Posterior vena cava (tissue), 2 donors: ENCODE measurements at places on chromosomes 1 and 21.

GRCh38 chr1:61152469-61153105, 70.2 kb downstream of the NFIA start:
- DNase-seq = no peak

DNA sequence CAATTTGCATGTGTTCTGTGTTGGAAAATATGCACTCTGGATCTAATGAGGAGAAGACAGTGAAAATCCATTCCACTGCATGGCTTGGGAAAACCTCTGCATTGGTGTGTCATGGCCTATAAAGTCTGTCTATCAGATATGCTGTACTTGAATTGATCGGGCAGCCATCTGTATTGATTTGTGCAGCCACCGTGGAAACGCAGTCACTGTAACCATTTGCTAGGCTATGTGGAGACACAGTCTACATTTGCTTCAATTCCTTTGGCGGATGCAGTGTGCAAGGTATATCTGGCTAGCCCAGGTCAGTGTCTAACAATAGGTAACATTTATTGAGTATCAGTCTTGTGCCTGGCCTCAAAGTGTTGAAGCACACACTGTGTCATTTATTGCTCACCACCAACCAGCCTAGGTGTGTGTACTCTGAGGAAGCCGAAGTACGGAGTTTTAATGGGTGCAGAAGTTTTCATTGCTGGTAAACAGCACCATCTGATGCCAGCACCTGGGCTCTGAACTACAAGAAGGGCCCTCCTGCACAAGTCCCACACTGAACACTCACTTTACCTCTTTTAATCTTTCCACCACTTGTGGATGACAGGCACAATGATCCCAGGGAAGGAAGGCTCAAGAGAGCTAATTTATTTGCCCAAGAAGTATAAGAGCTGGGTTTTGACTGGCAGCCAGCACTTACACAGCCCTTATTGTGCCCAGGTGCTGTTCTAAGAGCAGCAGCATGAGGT, 83.4 kb downstream of the DAB1 start:
- no peak for DNase-seq

DNA sequence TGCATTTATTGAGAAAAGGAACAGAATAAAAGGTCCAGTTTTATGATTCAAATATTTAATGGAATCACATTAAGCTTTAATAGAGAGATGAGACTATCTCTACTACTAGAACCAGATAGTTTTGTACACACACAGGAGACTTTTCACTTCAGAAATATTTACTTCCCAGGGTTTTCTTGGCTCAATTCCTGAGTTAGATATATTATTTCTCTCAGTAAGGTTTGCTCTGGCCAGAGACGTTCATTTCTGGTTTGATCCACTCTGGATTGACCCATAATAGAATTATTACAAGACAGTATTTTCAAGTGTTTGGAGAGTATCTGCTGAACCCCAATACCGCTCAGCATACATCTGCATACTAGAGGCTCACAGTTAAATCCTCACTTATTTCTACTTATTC, 1.3 kb upstream of the RCOR3 start:
- no peak for DNase-seq

DNA sequence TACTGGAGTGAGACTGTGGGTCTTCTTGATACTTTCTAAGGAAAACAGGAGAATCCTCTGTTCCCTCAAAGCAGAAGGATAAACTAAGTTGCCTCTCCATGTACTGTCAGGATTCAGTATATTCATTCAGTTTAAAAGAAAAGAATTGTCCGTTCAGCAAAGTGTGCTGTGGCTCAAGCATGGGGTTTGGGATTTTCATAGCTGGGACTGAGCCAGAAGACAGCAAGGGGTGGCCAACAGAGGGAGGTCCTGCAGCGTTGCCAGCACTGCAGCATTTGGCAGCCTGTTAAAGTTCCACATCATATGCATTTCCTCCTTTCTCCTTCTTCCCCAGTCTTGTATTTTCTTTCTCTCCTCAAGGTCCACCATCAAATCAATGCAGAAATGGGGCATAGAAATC, 75.1 kb downstream of the DTL start:
- DNase-seq = no peak

GRCh38 chr1:74429580-74429979, 82.8 kb downstream of the LRRC53 start:
- no peak for DNase-seq

DNA sequence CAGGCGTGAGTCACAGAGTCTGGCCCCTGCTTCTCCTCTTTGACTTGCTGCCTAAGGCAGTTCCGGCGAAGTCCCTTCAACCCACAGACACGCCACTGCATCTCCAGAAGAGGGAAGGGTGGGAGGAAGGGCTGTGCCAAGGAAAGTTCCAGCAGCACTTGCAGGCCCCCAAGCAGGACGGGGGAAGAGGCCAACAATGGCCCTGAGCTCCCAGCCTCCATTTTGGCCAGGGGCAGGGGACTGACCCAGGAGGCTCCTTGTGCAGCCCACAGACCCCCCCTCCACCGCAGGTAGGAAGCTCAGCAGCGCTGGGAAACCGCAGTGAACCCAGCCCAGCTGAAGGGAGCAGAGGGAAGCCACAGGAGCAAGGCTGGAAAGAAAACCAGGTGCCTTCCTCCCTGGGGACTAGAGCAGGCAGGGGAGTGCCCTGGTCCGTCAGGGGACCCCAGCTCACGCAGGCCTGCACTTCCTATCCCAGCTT, 35.4 kb downstream of the ACOT7 start:
- DNase-seq = no peak

GRCh38 chr1:59520194-59520593, 223.3 kb downstream of the FGGY start:
- DNase-seq = no peak

DNA sequence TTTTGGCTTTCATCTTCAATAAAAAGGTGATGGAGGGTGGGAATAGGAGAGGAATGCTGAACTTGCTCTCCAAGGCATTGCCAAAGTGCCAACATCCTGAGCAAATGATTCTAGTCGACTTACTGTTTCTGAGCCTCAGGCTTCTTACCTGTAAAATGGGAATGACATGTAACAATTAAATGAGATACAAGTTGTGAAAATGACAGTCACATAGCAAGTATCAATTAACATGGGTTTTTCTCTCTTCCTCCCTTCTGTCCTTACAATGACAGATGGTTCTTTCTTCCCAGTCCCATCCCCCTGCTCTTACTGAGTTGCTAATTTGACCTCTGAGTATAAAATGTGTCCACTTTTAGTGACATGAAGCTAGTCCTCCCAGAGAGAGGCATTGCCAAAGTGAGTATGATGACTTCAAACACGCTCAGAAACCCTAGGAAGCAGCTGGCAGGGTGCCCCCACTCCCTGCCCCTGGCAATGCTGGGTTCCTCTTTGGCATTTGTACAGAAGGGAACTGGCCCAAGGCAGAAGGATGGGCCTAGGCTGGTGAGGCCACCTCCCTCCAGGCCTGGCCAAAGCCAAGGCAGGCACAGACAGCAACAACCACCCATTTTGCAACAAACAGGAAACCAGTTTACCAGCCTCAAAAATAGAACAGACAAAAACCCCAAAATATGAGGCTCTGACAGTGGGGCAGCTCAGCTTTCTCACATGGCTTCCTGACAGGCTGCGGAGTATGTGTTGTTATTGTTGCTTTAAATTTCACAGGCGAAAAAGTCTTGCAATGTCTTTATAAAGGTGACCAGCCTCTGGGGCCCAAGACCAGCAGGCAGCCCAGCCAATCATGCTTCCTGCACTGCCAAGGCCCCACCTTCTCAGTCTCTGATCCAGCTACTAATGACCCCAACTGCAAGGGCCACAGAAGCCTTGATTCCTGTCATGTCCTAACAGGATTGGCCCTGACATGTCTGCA, 115.9 kb downstream of the HIVEP3 start:
- peak; percentile 91 for DNase-seq

DNA sequence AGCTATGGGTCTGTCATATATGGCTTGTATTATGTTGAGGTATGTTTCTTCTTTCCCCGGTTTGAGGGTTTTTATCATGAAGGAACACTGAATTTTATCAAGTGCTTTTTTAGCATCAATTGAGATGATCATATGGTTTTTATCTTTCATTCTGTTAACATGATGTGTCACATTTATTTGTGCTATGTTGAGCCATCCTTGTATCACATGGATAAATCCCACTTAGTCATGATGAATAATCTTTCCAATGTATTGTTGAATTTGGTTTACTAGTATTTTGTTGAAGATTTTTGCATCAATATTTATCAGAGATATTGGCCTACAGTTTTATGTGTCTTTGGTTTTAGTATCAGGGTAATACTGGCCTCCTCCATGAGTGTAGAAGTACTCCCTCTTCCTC, 61.7 kb downstream of the GPR137B start:
- DNase-seq = no peak

DNA sequence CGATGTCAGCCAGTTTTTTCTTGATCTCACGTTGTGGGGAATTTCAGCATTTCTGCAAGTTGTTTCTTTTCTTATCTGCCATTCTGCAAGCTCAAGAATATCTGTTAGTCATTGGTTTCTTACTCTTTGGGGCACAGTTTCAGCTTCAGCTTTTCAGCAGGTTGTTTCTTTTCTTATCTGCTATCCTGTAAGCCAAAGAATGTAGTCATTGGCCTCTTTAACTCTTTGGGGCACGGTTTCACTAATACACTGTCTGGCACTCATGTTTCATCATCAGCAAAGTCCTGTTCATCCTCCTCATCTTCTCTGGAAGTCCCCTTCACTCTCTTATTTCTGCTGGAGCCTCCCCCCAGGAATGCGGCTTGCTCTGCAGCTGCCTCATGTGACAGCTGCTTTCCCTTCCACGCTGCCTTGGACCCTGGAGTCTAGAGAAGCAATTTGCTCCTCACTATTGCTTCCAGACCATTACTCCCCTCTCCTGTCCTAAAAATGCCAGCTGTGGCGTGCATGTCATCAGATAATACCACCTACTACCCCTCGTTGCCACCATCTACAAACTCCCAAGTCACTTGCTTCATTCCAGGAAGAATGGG, 67.0 kb upstream of the CACNA1E start:
- no peak for DNase-seq

DNA sequence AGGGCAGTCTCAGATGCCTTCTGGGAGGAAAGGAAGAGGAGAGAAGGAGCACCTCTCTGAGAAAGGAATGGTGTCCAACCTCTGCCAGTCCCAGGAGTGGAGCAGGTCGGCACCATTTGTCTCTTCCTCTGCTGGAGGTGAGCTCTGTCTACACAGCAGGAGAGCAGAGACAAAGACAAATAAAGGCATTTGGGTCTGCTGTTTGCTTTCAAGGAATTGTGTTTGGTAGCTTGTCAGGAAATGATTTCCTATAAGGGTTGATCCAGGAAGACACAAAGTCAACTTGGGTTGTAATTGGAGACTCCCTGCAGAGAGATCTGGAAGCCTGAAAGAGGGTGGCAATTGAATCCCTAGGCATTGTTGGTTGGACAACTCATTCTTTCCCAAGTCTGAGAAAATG, 34.5 kb upstream of the PLXNA2 start:
- no peak for DNase-seq

DNA sequence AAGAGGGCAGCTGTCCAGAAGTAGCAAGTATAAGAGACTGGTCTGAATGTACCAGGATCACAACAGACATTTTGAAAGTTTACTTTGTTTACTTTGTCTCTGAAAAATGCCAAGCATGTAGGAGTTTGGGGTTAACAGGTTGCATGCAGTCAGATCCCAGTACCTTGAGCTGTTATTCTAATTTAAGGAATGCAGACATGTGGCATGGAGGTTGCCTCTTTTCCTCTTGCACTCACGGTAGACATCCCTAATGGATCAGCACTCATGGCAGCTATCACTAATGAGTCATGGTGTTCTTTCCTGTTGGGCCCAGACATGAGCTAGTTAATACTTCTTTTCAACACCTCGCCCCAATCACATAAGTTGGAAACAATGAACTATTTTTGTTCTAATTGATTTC, 67.3 kb downstream of the GADD45A start:
- no peak for DNase-seq

- no peak for DNase-seq
Observed at GRCh38 chr1:54311506-54311905, 94.7 kb downstream of the SSBP3 start.

GRCh38 chr1:240033406-240033805, 58.3 kb upstream of the FMN2 start:
- DNase-seq = no peak

DNA sequence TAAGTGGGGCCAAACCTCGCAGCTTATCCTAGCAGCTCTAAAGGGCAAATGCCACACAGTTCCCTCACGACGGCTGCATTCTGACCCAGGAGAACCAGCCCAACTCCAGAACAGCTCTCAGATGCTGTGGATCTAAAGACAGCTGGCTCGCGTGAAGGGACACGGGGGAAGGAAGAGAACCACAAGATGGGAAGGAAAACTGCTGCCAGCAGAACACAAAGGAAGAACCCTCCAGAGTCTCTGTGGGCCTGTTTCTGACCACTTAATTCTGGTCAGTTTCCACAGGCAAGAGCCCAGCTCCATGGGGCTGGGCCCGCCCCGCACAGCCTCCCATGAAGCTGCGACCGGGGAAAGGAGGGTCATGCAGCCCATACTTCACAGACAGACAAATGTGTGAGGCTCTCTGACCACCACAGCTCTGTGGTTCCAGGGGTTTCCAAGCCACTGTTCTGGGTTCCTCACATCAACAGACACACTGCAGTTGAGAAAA, 61.1 kb downstream of the SLC45A1 start:
- DNase-seq = peak; percentile 73

GRCh38 chr1:190507357-190507756, 29.7 kb upstream of the BRINP3 start:
- no peak for DNase-seq

DNA sequence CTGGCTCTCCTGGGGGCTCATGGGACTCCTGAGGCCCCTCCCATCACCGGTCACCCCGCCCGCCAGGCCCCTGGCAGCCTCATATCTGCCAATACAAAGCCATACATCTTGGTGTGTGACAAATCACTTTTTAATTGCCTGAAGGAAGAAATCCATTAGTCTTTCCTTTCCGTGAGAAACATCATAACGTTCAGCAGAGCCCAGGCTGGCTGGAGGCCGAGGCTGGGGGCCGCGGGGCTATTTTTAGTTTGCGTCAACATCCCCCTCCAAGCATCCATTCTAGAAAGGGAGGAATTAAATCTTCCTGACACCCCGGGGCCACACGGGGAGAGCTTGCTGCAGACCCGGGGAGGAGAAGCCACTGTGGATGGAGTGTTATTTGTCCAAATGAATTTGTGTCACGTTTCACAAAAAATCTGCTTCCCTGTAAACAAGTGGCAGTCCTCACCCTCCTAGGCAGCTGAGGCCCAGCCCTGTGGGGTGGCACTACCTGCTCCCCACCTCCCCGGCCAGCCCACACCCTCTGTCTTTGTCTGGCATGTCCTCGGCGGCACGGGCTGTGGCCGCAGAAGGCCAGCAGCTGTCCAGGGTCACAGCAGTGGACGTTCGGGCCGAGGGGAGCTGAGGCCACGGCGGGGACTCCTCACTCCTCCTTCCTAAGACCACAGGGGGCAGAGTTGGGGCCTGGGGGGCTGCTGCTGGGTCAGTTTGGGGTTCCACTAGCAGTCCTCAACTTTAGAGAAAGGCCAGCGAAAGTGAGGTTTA, 236.9 kb upstream of the VAMP3 start:
- DNase-seq = peak; percentile 40

GRCh38 chr1:152014943-152015342, 21.3 kb upstream of the S100A10 start:
- no peak for DNase-seq
